Amygdala (tissue), 56 donors: ENCODE measurements at places on chromosomes 1 and 21.

GRCh38 chr1:197981561-197981960 is 64.4 kb downstream of the LHX9 start:
- no peak for DNase-seq

- no peak for DNase-seq
Measured at GRCh38 chr1:94543893-94544635, 2.5 kb upstream of the F3 start.

DNA sequence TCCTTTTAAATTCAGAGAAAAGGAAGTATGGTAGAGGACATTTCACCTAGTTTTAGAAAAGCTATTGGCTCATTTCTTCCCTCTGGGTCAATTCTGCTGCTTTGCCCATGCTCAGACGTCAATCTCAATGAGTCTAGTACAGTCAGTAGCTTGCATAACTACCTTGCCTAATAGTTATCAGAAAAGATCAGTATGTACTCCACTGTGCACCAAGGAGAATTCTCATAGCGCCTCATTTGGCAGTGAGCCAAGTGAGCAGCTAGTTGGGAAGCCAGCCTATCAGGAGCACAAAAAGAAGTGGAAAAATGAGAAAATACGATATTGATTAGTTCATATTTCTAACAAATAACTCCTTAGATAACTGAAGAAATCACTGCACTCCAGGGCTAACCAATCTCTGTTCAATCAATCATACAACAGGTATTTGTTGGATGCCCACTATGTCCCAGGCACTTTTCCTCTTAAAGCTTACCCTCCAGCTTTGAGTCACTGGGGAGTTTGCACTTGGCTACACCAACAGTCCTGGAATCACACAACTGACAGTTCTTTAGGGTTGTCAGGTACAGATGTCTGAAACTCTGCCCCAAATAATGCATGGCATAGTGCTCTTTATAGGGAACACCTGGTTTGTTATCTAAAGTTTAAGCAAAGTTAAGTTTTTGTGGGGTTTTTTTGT is 50.2 kb downstream of the PRDX6 start:
- no peak for DNase-seq

DNA sequence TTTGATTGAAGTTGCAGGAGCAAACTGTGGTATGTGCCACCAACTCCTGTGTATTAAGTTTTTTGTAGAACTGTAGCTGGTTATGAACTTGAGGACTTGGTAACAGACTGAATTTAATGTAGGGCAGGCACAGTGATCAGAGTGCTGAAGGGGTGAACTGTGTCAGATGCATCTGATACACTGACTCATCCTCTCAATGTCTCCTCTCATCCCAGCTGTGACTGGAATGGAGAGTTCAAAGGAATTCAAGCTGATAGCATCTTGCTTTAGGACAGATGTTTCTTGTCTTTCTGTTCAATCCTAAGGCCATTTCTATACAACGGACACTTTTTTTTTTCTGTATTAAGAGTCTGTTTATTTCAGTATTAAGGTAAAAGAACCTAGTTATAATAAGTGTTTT is 25.0 kb upstream of the GBP1 start:
- no peak for DNase-seq
